ENCODE measurements at places on chromosomes 16 and 17.

DNA sequence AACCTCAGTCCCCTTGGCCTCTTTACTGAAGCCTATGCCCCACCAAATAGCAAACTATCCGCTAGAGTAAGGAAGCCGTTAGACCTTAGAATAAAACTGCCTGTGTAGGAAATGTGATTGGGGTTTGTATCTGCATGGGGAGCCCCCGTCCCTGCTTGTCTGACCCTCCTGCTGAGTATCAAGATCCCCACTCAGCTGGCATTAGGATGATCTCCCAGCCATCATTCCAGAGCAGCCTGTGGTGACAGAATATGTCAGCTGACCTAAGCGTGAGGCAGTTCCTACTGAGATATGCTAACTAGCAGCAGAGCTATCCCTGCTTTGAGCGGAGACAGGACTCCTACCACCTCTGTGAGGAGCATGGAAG, 645 bp upstream of the GFOD2 start:
- peak; percentile 64 for DNase-seq

DNA sequence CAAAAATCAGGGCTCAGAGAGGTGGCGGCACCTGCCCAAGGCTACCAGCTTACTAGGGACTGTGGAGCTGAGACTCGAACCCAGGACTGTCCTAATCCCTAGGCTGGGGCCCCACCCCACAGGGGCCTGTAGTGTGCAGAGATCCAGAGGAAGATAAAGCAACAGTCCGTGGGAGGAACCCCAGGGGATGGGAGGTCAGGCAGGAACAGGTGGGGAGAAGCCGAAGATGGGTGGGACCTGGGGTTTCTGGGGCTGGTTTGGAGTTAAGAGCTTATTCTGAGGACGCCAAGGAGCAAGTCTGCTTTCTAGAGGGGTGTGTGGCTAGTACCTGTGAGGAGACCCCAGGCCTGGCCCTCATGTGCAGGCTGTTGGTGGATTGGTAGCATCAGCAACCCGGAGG, 14.9 kb downstream of the C16orf74 start:
- no peak for DNase-seq

DNA sequence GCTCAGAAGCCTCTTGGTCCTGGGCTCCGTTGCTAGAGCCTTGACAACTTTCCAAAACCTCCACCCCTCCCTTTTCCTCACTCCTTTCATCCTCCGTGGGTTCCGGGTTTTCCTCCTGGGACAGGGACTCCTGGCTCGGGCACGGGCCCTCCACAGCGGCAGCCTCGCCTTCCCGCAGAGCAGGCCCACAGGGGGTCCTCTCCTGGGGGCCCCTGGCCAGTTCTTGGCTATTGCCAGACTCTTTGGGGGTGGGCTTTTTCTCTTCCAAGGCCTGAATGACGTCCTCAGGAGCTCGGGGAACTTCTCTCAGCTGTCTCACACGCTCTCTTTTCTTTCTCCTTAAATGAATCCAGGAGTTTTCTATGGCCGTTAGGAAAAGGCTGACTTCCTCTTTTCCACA, 19.3 kb upstream of the MNT start:
- DNase-seq = no peak

DNA sequence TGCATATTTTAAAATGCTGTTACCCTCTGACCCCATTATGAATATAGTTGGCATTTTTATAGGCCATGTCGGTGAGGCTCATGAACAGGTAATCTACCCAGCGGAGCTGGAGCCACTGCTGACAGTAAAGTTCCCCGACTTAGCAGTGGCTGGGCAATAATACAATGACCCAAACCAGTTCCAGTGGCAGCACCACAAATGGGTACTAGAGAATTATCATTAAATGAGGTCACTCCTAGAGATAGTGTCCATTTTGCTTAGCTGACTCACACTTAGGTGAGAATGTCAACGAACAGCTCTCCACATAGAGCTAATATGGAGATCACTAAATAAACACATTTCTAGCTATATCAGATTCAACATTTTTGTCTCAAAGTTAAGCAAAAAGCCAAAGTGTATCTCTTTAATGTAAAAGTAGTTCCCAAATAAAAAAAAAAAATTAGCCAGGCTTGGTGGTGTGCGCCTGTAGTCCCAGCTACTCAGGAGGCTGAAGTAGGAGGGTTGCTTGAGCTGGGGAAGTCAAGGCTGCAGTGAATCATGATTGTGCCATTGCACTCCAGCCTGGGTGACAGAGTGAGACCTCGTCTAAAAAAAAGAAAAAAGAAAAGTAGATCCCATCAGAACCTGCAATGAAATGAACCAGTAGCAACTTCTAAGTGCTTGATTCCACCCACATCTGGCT, 7.4 kb downstream of the MYO1D start:
- no peak for DNase-seq

DNA sequence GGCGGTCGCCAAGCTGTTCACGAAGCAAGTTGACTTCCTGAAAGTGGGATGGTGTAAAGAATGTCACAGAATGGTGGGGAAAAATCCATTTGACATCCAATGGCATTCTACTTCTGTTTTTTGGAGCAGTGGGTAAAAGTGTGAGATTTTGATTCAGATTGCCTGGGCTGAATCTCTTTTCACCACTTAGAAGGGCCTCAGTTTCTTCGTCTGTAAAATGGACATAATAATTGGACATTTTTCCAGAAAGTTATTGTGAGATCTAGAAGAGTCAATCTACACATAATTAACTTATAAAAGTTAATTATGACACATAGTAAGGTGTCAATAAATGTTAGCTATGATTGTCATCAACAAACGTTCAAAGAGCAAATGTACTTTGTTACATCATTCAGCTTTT, 3.0 kb downstream of the KRT40 start:
- DNase-seq = no peak

DNA sequence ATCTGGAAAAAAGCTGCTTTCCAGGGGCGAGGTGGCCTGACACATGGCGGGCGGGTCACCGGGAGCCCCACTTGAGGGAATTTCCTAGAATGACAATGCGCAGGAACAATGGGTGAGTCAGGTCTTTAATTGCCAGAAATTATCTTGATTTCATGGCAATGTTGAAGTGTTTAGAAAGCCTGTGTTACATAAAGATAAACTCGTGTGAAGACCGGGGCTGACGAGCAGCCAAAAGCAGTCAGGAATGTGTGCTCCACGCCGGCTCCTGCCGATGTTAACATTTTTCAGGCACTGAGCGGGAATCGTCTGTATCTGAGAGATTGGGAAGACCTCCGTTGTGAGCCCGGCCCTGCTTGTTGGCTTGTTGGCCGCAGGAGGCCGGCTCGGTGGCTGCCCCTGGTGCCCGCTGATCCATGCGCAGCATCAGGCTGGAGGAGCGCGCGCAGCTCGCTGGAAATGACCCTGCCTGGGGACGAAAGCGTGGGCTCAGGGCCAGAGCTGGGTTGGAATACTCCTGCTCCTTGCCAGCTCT, 353.1 kb downstream of the FOXL1 start:
- DNase-seq = peak; percentile 22

DNA sequence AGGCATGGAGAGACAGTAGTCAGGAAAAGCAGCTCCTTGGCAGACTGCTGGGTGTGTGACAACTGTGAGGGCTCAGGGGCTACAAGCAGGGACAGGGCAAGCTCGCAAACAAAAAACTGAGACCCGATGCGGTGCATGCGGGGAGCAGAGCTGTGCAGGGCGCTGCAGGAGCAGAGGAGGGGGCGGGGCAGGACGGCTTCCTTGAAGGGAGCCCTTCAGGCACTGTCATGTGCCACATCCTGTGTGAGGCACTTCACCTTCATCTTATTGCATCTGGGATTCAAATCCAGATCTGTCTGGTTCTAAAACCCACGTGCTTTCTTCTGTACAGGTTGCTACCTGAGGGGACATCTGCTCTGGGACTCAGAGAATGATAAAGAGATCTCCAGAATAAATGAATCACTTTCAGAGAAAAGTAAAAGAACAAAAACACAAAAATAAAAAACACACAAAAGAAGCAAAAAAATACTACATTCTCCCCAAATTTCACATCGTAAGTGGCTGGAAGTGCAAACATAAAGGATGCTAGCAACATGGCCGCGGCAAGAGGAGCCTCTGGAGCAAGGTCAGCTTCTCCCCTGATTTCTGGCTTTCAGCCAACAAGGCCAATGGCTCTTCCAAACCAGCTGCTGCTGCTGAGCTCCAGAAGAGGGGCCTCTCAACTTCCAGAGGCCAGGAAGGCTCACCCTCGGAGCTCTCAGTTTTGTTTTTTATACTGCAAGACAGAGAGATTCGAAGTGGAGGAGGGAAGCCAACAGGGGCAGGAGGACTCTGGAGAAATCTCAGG, 14.2 kb downstream of the LYRM9 start:
- DNase-seq = no peak

DNA sequence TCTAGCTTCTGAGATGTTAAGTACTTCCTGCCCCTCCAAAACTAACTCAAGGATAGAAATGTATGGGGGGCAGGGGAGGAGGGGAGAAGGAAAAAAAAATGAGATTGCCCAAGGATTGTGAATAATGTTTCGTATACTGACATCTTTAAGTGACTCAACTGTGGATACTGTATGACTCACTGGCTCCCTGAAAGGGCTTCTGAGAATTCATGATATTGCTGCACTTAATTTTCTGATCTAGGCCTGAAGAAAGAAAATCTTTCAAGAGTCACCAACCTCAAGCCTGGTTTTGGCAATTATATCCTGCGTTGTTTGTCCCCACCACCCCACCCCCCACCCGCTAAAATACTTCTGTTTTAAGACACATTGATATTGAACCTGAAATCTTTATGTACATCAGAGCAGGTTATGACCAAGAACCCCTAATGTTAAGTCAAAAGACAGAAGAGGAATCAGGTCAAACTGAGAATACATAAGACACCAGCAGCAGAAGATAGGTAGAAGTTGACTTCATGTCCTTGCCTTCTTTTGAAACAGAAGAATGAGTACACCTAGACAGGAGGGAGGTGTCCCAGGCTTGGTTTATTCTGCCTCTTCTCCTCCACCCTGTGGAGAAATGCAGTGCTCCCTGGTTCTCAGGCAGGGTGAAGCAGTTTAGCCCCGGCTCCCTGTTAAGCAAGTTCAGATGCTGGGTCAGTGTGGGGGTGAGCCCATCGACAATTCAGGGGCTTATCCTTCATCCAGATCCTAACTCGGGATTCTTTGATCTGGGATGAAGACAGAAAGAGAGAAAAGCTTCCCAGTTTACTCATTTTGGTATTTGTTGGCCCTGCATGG, 3.3 kb upstream of the FBXL20 start:
- DNase-seq = peak; percentile 78

DNA sequence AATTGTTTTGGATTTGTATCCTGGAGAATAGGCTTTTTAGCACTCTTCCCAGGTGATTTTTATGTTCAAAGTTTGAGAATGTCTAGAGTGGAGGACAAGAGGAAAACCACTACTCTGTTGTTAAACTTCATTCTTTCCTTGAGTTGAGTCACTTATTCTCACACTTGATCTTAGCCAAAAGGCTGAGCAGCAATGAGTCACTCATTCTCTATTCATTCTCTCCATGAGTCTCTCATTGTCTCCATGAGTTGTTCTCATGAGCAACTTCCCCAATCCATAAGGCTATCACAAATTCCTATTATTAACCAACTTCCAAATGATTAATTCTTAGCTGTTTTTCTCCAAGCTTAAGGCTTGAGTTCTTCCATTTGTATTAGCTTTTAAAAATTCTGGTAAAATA, 1393.3 kb downstream of the CDH8 start:
- no peak for DNase-seq

DNA sequence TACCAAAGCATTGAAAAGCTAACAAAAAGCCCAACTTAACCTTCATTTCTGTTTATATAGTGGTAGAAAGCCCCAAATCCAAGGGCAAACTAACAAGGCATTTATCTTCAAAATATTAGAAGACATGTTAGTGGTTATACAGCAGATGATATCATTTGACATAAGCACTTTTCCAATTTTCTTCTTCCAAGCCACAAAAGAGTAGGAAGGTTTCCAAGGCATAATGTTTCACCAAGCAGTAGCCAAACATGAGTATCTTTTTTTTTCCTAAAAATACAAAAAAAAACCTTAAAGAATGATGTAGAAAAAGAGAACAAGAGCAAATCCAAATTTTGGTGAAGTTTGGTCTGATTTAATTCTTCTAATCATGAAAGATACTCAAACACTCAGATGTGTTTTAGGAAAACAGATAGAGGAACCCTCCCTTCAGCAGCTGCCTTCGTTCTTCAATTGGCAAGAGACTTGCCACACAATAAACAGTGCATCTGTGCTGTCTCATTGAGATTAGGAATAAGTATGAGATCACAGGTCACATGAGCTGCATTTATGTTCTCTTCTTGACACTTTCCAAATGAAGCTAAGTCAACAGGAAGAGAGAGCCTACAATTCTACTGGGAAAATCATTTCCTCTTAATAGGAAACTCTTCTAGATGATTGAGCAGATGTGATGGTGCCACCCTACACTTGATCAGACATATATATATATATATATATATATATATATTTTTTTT, 106.7 kb downstream of the TTC19 start:
- no peak for DNase-seq

- no peak for DNase-seq
Observed at GRCh38 chr17:81229666-81229920, 6.8 kb upstream of the CEP131 start.

- no peak for DNase-seq
Observed at GRCh38 chr17:42872251-42872965, 21.4 kb downstream of the AOC3 start.

DNA sequence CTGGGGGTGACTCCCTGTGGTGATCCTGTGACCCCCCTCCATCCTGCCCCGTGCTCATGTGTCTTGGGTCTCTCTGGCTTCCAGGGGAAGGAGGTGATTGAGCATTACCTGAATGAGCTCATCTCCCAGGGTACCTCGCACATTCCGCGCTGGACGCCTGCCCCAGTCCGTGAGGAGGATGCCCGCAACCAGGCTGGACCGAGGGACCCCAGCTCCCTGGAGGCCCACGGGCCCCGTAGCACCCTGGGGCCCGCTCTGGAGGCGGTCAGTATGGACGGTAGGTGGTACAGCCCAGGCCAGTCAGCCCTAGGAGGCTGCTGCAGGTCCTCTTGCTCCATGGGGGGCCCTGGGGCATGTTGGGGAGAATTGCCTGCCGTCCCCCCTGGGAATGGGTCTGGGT, 33.6 kb downstream of the SEC14L5 start:
- no peak for DNase-seq

DNA sequence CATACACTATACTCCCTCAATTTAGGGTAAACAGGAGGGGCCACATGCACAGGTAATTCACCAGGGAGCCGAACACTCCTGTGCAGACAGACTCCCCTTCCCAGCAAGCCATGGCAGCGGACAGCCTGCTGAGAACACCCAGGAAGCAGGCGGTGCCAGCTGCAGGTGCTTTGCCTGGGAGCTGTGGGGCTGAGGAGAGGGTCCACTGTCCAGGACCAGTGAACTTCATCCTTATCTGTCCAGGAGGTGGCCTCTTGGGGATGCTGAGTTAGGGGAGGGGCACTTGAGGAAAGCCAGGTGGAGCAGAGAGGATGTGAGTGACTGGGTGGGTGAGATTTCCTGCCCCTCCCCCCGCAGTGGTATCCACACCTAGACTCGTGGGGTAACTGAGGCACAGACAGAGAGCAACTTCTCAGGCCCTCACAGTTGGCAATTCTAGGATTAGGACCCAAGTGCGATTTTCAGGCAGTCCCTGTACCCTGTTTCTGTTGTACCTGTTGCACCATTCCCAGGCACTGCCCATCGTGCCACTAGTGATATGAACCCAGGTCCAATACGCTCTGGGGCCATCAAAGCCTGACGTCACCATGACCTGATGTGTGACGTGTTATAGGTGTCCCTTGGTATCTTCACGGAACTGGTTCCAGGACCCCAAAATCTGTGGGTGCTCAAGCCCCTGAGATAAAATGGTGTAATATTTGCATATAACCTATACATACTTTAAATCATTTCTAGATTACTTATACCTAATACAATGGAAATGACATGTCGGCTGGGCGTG, 1.2 kb downstream of the GRN start:
- DNase-seq = no peak

- no peak for DNase-seq
Observed at GRCh38 chr17:1916316-1916715, 86.5 kb downstream of the RPA1 start.

- DNase-seq = no peak
Observed at GRCh38 chr17:42541041-42541833, 5.2 kb downstream of the NAGLU start.

Data from ACHN (cell line).